ENCODE measurements at places on chromosomes 7 and 10. TPM values are rescaled to one million over a fixed set of nuclear protein-coding genes. Genes with fewer than 3 reads are reported as not detected.

Gene ASZ1
- not detected for total RNA-seq

Gene GCK
- total RNA-seq, result 0.11 TPM

Gene TAS2R5
- total RNA-seq, result not detected

Gene NFE2L3
- 1.4 TPM for total RNA-seq

Gene FAM20C
- total RNA-seq, result 64.1 TPM

Gene PON3
- total RNA-seq, result not detected

Gene HKDC1
- 0.13 TPM for total RNA-seq

Gene SRRM3
- 0.65 TPM for total RNA-seq

Gene NEBL
- total RNA-seq, result not detected

Gene AKR1E2
- total RNA-seq, result 14.3 TPM
